T-helper 2 cell (primary cell): ENCODE measurements at places on chromosomes 13 and 19.

DNA sequence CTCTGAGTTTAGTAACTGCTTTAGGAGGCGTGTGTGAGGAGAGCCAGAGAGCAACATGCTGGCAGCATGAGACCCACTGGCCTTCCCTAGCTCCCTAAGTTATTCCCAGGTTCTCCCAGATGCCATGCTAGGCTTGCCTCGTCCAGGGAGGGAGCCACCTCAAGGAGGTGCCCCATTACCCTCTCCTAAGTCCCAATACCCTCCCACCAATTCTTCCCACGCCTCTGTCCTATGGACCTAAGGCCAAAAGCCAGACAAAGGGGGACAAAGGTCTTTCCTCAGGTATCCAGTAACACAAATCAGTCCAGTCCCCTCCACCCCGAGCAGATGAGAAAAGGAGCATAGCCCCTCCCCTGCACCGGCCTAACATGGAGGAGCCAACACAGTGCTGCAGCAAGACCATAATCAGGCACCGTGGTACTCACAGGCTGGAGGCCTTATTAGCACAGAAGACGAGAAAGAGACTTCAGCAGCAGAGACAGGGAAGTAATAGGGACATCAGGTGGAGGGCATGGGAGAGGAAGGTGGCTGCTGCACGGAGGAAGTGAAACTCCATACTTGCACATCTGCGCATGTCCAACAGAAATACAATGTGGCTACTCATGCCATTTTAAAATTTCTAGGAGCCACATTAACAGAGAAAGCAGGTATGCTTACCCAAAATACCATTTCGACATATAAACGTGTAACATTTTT lies 46.3 kb downstream of the BRD4 start:
- no peak for DNase-seq

GRCh38 chr19:58118979-58119733 lies 21.1 kb upstream of the ZSCAN18 start:
- no peak for DNase-seq

DNA sequence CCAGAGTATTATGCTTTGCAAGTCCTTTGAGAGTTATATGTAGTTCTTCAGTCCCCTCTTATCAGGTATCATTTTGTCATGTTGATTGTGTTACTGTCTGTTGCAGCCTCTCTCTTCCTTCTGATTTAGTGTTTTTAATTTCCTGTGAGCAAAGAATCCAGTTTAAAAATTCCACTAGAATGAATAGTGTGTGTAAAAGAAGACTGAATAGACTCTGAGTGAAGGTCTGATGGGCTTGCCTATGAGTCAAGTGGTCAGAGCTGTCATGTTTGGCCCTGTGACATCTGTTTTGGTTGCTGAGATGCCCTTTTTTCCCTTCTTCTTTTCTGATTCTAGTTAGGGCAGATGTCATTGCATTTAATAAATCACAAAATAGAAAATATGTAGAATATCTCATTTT lies 23.3 kb upstream of the KCTD4 start:
- DNase-seq = no peak

DNA sequence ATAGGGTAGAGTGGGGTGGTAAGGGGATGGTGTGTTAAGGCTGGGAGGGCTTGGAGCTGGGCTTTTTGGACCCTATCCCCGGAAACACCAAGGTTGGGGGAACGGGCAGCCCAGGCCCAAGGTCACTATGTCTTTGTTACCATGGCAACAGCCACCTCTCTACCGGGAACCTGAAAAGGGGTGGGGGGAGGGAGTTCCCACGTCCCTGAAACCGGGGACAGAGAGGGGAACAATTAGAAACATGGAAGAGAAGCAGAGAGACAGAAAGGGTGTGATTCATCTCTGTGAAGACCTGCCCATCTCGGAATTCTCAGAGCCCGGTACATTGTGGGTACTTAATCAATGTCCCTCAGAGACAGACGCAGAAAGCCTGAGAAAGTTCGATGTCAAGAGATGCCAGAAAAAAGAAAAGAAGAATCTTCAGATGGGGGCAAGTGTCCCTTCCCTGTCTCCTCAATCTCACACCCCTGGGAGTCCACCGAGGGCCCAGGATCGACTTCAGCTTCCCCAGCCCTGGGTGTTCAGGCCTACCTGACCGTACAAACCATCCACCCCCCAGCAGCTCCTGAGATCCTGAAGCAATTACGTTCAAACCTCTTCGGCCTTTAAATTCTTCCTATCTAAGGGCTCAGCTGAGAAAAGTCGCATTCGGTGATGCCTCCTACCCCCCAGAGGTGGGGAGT lies 6.8 kb upstream of the LRFN1 start:
- DNase-seq = no peak

DNA sequence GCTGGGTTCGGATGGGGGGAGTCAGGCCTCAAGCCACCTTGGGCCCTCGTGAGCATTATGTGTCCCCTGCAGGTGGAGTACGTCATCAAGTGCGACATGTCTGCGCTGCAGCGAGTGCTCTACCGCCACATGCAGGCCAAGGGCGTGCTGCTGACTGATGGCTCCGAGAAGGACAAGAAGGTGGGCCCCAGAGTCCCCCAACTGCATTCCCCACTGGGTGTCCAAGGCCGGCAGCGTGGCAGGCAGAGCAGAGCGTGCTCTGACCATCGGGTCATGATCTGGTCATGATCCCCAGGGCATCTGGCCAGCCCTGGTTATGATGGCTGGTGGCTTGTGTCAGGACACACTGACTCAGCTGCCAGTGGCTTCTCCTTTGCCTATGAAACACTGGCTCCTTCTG lies 63.4 kb downstream of the SMARCA4 start:
- no peak for DNase-seq

GRCh38 chr19:34806976-34807860 lies 34.2 kb upstream of the ZNF599 start:
- no peak for DNase-seq

DNA sequence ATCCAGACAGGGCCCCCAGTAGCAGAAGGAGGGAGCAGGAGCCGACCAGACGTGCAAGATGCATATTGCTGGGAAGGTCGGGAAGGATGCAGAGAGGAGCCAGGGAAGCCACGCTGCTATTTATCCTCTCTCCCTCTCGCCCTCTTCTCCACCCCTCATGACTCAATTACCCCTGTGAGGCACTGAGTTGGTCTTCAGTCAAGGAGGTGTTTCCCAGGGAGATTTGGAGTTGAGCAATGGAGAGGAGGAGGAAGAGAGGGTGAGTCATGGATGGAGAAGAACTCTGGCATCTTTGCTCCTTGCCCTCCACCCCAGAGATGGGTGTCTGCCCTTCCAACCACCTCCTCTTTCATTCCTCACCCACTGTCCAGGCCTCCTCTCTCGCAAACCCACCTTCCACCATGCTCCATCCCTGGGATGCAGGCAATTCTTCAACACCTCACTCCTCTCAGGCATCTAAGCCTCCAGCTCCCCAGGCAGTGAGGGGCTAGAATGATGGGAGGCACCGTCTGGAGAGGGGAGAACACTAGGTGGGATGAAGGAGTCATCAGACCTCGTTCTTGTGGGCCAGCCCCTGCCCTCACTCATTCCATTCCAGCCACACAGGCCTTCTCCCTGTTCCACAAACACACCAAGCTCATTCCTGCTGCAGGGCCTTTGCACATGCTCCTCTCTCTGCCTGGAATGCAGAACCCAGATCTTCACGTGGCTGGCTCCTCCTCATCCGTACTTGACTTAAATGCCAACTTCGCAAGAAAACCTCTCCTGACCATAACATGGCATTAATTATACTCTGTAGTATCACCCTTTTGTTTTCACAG lies at the start of gene SBSN:
Gene SBSN (minus strand): TSS at position 94 of the 821 bp plus-strand sequence. CDS start 30 bp downstream, at position 64.
- DNase-seq = no peak

GRCh38 chr19:55266404-55266803 lies 7.6 kb upstream of the PPP6R1 start:
- DNase-seq = no peak

DNA sequence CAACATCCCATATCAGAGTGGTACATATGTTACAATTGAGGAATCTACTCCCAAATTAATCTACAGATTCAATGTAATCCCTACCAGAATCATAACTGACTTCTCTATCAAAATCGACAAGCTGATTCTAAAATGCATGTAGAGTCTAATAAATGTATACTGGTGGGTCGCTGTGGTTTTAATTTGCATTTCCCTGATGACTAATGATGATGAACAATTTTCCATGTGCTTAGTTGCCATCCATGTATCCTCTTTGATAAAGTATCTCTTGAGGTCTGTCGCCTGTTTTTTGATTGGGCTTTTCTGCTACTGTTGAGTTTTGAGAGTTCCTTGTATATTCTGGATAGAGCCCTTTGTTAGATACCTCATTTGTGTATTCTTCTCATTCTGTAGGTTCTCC lies 43.8 kb downstream of the KLF12 start:
- DNase-seq = no peak

- DNase-seq = peak; percentile 79
Measured at GRCh38 chr19:13842291-13843103, 34.4 kb upstream of the NANOS3 start.

GRCh38 chr19:56538254-56538760 lies 441 bp upstream of the ZFP28 start:
- DNase-seq = peak; percentile 61

DNA sequence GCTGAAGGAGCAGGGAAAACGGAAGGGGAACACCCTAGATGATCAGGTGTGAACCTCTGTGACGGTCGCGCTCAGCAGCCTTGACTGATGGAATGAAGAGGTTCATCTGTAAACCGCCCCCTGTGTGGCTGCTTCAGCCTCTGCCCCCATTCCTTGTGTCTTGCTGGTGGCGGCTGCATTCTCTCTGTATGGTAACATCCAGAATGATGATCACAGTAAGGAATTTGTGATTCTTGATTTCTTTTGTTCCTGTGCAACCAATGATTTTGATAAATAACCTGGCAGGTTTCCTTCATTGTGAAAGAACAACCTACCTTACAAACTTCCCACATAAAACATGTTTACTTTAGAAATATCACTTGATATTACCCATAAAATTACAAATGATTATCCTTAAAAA lies 118.7 kb upstream of the MCF2L start:
- no peak for DNase-seq

- DNase-seq = no peak
Measured at GRCh38 chr19:51513968-51514367, 12.4 kb upstream of the SIGLEC12 start.

DNA sequence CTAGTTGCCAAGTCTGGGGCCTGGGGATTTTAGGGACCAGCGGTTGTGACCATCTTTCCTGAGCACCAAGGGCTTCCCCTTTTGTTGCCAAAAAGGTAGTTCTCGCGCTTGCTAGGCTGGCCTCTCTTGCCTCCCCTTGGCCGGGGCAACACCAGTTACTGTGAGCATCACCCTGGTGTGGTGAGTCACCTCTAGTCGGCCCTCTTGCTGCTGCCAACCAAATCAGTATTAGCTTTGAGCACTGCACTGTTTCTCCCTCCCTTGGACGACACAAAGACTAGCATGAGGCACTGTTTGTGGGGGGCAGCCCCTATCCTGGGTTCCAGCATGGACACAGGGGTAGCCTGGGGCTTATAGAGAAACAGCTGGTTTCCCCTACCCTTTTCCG lies 6.9 kb downstream of the SYDE1 start:
- DNase-seq = no peak

- no peak for DNase-seq
Measured at GRCh38 chr13:61830475-61830874, 414.8 kb upstream of the PCDH20 start.

DNA sequence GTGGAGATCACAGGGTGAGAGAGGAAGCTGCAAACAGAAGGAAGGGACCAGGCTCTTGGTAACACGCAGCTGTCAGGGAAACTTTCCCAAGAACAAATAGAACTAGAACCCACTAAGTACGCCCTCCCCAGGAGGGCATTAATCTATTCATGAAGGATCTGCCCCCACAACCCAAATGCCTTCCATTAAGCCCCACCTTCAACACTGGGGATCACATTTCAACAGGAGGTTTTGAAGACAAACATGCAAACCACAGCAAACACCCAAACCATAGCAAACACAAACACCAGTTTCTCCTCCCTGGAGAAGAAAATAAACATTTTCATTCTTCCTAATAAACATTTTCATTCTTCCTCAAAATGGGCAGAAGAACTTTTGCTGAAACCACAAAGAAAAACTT lies 329.6 kb downstream of the EFNB2 start:
- no peak for DNase-seq

- no peak for DNase-seq
Measured at GRCh38 chr19:34365463-34366401, 736 bp downstream of the GPI start.

- DNase-seq = no peak
Measured at GRCh38 chr19:15445807-15446376, 3.9 kb downstream of the WIZ start.

DNA sequence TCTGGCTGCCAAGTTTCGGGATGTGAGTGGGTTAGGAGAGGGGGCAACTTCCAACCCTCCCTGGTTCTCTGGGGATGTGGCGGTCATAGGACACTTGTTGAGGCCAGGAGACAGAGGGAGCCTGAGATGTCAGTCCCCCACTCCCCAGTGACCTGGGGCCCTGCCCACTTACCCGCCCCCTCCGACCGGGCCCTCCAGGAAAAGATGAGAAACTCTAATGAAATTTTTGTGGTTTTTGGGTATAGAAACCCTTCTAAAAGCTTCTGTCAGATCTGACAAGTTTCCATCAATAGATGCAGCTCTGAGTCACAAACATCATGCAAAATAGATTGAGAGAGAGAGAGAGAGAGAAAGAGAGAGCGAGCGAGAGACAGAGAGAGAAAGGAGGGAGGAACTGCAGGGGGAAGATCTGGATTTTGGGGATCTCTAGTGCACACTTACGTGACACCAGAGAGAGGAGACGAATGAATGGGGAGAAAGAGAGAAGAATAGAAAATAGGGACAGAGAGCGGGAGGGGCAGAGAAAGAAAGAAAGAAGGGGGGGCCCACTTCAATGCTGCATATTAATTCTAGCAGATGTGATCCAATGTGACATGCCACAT lies 94.0 kb downstream of the PTPRS start:
- no peak for DNase-seq

DNA sequence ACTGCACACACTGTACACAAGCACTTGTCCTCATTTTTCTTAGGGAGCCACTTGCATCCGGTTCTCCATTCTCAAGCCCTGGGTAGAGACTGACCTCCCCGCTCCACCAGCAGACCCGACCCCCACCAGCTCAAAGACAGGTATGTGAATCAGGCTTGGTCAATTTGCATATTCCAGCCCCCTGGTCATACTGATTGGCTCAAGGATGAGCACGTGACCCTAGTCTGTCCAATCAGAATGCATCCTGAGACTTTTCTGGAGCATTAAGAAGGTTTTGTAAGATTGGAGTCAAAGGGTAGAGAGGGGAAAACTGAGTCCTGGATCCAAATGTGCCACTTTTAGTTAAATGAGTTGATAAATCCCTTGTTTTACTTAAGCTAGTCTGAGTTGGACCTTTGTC lies 34.1 kb downstream of the NOTCH3 start:
- no peak for DNase-seq

GRCh38 chr13:74132776-74133656 lies 1.2 kb downstream of the KLF12 start:
- peak; percentile 30 for DNase-seq

- no peak for DNase-seq
Measured at GRCh38 chr19:55600662-55601028, 557 bp downstream of the ZNF524 start.
